Jurkat, Clone E6-1 (cell line): ENCODE measurements at places on chromosomes 11 and 22.

DNA sequence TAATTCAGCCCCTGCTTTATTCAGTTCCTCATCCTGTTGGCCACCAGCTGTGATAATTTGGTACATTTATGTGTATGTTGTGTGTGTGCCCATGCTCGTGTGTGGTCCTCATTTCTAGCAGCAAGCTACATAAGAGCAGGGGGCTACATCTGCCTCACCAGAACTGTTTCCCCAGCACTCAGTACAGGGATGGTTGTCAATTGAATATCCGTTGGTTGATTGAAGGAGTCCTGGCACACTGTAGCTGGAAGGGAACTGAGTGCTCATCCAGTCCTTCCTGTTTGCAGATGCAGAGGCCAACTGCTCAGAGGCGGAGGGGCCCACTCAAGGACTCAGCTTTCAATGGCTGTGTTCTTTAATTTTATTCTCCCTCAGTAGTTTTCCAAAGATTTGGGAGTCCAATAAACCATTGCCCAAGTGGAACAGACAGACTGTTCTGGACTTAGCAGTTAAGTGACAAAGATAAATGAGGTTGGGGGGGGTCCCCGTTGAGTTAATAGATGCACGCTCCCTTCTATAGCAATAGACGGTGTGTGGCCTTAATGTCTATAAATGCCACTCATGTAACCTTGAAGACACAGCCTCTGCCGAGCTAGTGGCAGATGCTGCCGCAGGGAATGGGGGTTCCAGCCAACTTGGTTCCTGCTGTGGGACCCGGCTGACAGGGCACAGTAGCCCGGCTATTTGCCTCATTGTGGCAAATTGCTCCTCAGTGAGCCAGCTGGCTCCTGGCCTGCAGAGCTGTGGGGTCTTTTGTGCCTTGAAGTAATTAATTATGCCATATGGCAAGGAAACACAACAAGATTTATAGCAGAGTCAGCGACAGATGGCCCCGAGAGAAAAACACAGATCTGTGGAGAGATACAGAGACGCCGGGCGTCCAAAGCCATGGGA is 71.4 kb upstream of the GRK3 start:
- DNase-seq = no peak

- DNase-seq = peak; percentile 66
Measured at GRCh38 chr11:57345555-57346211, 7.5 kb downstream of the P2RX3 start.

DNA sequence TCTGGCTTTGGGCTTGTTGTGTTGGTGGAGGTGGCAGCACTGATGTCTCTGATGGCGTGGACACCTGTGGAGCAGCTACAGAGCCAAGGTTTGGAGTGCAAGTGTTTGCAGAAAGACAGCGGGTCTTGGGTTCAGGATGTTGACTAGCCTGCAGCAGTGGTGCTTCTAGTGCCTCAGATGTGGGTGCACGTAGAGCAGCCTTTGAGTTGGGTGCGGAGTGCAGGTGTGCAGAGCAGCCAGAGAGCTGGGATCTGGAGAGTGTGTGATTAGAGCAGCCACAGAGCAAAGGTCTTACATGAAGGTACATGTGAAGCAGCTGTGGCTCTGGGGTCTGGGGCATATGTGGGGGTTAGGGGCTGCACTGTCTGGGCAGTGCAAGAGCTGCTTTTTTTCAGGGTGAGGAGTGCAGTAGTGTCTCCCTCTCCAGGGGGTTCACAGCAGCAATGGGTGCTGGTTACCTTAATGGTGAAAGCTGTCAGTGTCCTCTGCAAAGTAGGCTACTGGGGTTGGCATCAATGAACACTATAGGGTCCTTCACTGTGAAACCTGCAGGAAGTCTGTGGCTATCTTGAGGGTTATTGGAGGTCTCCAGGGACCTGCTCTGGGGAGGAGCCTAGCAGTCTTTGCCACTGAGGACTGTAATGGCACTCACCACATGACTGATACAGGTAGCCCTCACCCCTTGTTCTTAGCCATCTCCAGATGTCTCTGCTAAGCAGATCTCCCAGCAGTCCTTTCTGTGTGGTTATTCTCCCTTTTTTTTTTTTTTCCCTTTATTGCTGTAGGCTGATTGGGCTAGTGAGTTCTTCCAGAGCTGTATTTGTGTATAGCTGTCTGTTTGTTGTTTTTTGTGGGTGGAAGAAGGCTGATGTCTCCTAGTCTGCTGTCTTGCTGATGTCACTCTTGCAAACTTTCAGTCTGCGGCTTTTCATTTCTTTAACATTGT is 14.3 kb downstream of the BIRC2 start:
- DNase-seq = peak; percentile 98

DNA sequence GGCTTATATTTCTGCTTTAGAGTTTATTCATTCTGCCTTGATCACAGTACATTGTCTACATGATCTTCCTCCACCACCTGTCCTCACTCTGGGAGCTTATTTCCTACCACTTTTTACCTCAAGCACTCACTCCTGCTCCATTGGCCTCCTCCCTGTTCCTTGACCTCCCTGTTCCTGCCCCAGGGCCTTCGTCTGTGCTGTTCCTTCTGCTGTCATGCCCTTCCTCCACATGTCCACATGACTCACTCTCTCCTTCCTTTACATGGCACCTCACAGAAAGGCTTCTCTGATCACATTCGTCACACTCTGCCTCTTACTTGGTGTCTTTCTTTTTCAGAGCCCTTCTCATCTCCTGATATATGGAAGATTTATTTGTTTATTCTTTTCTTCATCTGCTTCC is 103.0 kb downstream of the FBXO7 start:
- DNase-seq = no peak

DNA sequence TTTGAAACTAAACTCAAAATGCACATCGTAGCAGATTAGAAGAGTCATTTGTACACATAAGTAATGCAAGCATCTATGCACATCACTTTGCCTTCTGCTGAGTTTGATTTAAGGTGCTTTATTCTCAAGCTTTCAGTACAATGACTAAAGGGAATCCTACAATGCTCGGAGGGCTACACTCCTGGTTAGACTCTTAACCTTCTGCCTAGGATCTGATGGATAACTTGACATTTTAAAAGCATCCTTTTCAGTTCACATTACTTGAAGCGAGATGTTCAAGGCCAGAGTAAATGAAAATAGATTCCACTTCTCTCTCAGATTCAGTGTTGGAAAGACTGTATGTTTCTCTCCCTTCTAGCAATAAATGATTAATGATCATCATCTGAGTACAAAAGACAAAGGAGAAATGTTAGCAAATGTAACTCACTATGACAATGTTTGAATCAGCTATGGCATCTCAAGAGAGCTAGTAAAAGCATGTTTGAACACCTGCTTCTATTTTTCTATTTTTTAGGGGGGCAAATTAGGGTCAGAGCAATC is 259.2 kb upstream of the ANO3 start:
- DNase-seq = no peak

DNA sequence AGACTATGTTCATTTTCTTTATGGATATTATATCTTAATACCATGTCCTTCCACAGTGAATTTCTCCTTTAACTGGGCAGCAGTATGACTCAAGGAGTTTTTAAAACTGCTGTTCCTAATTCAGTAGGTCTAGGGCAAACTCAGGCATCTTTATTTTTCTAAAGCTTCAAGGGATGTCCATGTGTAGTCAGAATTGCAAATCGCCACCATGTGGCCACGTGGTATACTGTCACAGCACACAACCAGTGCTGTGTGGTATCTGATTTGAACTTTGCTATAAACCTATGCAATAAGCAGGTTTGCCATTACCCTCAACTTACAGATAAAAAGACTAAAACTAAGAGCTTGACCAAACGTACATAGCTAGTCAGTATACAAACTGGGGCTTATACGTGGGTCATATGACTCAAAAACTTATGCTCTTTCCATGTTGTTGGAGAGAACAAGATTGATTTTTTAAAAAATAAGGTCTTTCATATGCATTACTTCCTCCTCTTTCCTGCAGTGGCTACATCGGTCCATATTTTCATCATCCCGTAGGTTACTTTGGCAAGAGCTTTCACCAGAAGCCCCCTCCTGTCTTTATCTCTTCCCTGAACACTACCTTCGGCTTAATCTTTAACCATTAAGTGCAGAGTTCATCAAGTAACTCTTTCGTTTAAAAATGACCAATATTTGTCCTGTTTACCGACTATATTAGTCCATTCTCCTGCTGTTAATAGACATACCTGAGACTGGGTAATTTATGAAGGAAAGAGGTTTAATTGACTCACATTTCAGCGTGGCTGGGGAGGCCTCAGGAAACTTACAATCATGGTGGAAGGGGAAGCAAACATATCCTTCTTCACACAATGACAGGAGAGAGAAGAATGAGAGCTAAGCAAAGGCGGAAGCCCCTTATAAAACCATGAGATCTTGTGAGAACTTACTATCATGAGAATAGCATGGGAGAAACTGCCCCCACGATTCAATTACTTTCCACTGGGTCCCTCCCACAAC is 8.0 kb upstream of the HTATIP2 start:
- peak; percentile 60 for DNase-seq

DNA sequence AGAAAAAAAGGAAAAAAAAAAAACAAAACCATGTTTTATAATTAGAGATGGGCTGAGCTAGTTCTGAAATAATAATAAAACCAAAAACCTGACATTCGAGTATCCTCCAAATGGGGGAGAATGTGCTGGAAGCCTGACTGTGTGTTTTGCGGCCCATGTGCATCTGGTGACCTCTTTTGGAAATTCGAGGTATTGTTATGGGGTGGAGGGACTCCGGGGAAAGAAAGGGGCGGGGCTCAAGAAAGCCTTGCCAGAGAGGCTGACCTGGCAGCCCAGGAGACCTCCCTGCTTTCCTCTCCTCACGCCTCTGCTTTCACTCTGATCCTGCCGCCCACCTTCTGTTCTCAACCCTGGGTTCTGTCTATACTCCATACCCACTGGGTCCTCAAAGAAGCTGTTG is 72.9 kb downstream of the CTTN start:
- DNase-seq = peak; percentile 28

DNA sequence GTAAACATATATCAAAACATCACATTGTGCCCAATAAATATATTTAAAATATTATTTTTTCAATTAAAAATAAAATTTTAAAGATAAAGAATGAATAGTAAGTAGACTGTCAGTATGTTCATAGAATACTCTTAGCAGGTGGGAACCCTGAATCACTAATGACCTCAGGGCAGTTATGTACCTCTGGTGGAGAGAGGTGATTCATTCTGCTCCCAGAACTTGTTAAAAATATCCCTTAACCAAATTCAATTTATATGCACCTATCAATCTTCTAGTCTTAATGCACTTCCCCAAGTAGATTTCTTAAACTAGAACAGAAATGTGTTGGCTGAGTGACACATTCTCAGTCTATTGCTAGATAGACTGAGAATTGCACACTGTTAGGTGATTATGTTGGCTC is 183.9 kb upstream of the SYN3 start:
- DNase-seq = no peak

DNA sequence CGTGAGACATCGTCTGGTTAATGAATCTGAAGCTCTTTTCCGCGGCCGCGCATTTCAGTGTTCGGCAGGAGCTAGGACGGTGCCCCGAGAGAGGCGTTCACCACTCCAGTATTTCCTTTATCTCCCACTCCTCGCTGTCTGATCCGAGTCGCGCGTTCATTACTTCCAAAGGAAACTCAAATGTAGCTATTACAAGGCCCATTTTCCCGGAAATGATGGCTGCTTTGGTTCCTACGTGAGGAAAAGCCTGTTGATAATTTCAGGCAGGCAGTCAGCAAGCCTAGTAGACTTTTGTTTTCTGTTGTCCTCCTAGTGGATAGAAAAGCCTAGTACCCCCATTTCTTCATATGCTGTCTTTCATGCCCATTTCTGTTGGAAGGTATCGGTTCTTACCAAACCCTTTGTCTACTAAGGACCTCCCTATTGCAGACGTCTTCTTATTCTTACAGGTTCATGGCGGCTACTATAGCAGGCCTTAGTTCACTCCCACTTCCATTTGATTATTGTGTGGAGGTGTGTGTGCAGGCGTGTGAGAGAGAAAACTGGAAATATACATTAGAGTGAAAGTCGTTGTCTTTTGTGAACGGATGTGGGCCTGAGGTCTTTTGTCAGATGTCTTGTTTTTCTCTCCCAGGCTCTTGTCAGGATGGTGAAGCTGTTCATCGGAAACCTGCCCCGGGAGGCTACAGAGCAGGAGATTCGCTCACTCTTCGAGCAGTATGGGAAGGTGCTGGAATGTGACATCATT is 737 bp downstream of the RBM4 start:
- DNase-seq = peak; percentile 41

DNA sequence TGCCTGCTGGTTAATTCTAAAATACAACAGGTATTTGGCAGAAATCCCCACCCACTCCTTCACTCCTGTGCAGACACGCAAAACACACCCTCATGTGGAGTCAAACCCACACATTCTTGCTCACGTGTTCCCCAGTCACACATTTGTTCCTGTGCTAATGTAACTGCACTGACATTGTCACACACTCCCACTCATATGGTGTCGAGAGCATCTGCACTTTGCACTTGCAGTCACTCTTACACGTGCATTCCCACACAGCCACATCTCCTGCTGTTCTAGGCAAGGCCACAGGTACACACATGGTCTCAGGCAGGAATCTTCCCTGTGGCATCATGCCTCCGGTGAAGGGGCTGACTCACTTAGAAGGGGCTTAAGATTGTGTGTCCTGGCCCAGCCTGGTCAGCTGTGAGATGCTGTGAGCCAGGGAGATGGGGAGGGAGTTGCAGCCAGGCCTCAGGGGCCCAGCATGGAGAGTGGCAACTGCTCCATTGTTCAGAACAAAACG is 395.0 kb downstream of the TENM4 start:
- no peak for DNase-seq

DNA sequence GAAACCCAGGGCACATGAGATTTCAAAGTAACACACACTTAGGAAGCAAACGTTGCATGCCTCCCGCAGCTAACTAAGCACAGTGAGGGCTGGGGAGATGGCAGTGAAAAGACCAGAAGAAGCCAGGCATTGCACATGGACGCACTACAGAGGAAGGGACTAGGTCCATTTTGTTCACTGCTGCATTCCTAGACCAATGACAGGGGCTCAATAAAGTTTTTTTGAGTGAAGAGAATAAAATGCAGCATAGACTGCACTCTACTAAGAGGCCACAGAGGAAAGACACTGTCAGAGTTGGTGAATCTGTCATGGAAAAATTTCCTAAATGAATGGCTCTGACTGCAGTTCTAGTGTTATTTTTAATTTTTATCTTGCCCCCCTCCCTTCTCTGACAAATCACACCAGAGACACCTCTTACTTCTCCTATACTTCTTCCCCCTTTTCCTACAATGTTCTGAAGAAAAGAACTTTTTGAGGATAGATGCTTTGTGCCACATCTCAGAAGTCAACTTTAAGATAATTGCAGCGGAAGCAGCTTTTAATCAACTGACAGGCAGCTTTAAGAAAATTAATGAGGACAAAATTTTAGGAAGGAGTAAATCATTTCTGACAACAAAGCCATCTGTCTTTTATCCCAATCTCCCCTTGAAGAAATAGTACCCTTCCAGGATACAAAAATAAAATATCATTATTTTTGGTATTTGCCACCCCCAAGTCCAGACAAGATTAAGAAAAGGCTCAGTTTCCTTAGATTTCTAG is 34.8 kb upstream of the CHRM4 start:
- DNase-seq = no peak

GRCh38 chr11:106276126-106276525 is 198.7 kb downstream of the AASDHPPT start:
- no peak for DNase-seq

DNA sequence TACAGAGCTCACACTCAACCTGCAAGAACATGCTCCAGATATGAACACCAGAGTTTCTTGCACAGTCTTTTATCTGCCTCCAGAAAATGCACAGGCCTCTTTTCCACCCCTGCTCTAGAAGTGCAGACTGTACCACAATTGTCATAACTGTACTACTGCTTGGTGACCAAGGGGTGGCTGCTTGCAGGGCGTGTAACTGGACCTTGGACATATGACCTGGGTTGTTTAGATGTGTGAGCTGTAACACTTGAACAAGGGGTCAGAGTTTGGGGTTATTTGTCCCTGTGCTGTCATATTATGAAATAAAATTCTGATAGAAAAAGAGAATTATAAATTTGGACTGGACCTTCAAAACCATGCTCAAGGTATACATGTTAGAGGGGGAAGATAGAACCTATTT is 1185.5 kb downstream of the FAM181B start:
- DNase-seq = no peak
